ENCODE measurements at places on chromosomes 13 and 19.

- peak; percentile 9 for DNase-seq
These were observed 556 bp downstream of the TRIP10 start for GRCh38 chr19:6739883-6740588.

DNA sequence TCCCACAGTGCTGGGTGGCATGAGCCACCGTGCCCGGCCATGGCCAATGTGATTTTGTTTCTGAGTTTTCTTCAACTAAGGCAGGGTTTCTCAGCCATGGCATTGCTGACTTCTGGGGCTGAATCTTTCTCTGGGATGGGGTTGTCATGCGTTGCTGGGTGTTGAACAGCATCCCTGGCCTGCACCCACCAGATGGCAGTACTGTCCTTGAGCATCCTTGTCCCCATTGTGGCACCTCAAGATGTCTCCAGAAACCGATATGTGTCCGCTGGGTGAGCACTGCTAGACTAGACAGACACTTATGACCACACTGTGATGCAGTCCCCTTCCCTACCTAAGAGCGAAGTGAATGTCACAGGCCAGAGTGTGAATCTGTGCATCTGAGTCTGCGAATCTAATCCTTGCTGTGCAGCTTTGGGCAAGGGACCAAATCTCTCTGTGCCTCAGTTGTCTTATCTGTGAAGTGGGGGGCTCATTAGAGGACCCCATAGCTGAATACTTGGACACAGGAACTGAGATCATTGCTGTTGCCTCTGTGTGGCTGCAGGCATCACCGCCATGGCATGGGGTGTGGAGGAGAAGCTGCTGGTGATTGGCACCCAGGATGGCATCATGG, 50.3 kb upstream of the SIN3B start:
- peak; percentile 39 for DNase-seq

- no peak for DNase-seq
These were observed 109.5 kb downstream of the TM9SF2 start for GRCh38 chr13:99610702-99611289.

GRCh38 chr19:41861116-41861768, 1.2 kb downstream of the RPS19 start:
- no peak for DNase-seq

GRCh38 chr13:29763436-29764180, 86.8 kb downstream of the UBL3 start:
- DNase-seq = no peak

GRCh38 chr13:107441279-107441678, 774.1 kb downstream of the LIG4 start:
- no peak for DNase-seq

GRCh38 chr13:110887597-110888333, 27.1 kb downstream of the ANKRD10 start:
- peak; percentile 44 for DNase-seq

- no peak for DNase-seq
These were observed 46.5 kb upstream of the RAP2A start for GRCh38 chr13:97387485-97387839.

GRCh38 chr19:47651132-47651531, 42.2 kb downstream of the BICRA start:
- DNase-seq = no peak

DNA sequence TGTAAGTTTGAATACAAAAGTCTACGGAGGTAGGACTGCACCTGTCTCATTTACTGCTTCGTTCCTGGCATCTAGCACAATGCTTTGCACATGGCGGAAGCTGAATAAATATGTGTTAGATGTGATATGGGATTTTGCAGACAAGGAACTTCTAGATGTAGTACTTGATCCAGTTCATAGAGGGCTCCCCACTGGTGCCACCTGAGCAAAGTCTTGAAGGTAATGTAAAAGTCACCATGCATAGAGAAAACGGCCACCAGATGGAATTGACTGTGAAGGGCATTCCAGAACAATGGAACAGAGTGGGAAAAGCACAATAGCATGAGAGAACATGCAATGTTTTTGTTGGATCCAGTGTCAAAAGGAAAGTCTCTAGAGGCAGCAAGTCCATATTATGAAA, 209.3 kb downstream of the HS6ST3 start:
- no peak for DNase-seq

- DNase-seq = no peak
These were observed 46.6 kb upstream of the NFIC start for GRCh38 chr19:3319643-3320353.

GRCh38 chr13:114151031-114151430, 18.6 kb upstream of the RASA3 start:
- no peak for DNase-seq

DNA sequence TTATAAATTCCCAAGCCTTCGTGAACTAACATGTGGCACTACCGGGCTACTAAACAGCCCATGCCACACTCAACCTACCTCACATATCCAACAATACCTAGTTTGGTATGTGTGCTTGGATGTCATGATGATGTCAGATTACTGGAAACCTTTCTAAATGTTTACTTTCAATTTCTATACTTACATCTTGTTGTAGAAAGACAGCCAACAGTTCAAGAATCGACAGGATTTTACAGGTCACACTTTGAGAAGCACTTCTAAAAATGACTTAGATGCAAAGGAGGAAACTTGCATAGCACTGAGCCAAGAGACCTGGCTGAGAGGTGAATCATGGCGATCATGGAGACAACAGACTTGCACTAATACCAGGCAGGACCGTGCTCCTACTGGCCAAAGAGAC, 209.9 kb downstream of the COL4A1 start:
- no peak for DNase-seq

GRCh38 chr13:50843257-50844083, at the start of gene DLEU7:
Gene DLEU7 (minus strand): TSS chr13:50843692. CDS start chr13:50843646, 46 bp downstream.
- no peak for DNase-seq

- no peak for DNase-seq
These were observed 42.2 kb downstream of the SERP2 start for GRCh38 chr13:44415815-44416214.

GRCh38 chr13:38883783-38884182, 106.8 kb downstream of the STOML3 start:
- no peak for DNase-seq

GRCh38 chr19:54387991-54388801, 23.5 kb upstream of the LAIR1 start:
- no peak for DNase-seq

DNA sequence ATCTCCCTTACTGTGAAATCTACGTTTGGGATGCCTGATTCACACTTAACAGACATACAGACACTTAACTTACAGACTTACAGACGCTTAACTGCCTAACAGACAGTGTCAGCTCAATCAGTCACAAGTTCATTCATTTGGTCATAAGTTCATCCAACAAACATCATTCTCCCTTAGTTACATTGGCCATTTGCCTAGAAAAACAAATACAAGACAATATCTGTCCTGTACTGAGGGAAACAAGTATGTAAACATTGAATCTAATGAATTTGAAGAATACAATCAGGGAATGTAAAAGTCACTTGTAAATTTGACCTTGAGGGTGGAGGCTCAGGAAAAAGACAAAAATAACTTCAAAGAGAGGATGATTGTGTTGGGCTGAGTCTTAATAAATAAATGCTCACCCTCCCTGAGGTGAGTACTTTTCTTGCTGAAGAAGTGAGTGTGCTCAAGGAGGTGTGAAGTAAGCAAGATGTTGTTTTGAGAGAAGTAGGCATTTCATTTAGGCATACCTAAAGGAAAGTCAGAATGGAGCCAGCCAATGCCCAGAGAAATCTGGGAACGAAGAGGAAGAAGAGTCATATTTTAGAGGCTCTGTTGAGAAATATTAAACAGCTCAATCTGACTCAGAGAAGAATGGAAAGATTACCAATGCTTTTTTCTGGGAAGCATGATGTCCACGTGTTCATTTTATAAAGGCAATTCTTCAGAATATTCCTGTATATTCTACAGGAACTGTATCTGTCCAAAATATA, 958.4 kb upstream of the SLC10A2 start:
- DNase-seq = peak; percentile 57

DNA sequence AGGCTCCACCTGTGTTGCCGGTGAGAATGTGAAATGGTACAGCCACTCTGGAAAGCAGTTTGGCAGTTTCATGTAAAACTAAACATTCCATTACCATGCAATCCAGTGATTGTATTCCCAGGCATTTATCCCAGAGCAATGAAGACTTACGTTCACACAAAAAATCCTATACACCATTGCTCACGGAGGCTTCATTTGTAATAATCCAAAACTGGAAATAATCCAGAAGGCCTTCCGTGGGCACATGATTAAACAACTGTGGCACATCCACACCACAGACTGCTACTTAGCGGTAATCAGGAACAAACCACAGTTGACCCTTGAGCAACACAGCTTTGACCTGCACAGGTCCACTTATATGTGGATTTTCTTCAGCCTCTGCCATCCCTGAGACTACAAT, 339.7 kb downstream of the MTUS2 start:
- DNase-seq = no peak

GRCh38 chr13:32334671-32335070, 19.4 kb downstream of the BRCA2 start:
- no peak for DNase-seq

GRCh38 chr13:45700971-45701900, 884 bp upstream of the CBY2 start:
- DNase-seq = no peak

DNA sequence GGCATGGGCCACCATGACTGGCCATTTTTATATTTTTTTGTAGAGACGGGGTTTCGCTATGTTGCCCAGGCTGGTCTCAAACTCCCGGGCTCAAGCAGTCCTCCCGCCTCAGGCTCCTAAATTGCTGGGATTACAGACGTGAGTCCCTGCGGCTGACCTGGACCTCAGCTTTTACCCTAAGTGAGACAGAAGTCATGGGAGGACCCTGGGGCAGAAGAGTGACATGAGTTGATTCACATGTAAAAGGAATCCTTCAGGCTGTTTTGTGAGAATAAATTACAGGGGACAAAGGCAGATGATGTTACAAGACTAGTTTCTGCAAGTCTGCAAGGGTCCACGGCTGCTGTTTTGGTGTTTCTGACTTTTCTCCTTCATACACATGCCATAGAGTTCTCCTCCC, 2.6 kb upstream of the BCAM start:
- no peak for DNase-seq
